Activated naive CD8-positive, alpha-beta T cell treated with anti-CD3 and anti-CD28 coated beads, Interleukin-2, amount 10 ng/mL, durations not matched to agents 7 days and 5 days (primary cell): ENCODE measurements at places on chromosomes 3 and 15. TPM values are rescaled to one million over a fixed set of nuclear protein-coding genes. Genes with fewer than 3 reads are reported as not detected.

- H3K36me3 ChIP-seq = no peaks in the 10 kb centered on the region
- no peaks in the 10 kb centered on the region for H3K4me1 ChIP-seq
- H3K27ac ChIP-seq = no peak overlapping the region
- no peak overlapping the region for H3K4me3 ChIP-seq
- peaks cover 4% of the 10 kb centered on the region for H3K27me3 ChIP-seq
These were observed 29.1 kb upstream of the LMCD1 start for GRCh38 chr3:8472549-8472948.

DNA sequence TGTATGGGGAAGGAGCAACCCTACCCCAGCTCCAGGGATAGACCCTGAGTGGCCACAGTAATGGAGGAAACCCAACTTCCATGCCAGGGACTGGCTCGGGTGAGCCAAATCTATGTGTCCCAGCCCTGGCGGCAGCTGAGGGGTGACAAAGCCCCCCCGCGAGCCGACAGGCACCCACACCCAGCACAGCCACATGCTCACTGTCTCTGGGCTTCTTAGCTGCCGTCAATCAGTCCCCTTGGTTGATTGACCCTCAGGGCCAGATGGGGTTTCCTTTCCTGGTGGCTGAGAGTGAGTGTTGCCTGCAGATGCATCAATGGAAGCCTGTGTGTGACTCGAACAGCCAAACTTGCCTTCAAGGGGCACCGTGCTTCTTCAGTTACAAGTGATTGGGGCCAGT lies 2.1 kb upstream of the OCA2 start:
- H3K4me1 ChIP-seq = peaks cover 22% of the 10 kb centered on the region
- H3K27ac ChIP-seq = no peak overlapping the region
- no peak for DNase-seq
- no peaks in the 10 kb centered on the region for H3K36me3 ChIP-seq
- H3K4me3 ChIP-seq = no peak overlapping the region

DNA sequence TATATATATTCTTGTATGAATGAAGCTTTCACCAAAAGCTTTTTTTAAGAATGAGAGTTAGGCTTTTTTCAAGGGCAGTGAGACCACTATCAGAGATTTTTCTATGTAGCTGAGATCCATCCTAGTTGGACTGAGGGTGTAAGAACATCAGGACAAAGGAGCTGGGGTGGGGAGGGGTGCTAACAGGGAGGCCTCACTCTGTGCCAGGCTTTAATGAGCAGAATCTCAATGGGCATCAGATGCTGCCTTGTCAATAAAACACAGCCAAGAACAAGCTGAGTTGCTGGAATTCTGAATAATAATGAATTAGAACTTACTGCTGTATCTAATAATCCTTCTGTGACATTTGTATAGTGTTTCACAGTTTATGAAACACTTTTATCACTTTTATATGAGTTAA lies 41.4 kb upstream of the USP3 start:
- no peak overlapping the region for H3K4me3 ChIP-seq
- no peak for DNase-seq
- no peaks in the 10 kb centered on the region for H3K36me3 ChIP-seq
- H3K27ac ChIP-seq = no peak overlapping the region

DNA sequence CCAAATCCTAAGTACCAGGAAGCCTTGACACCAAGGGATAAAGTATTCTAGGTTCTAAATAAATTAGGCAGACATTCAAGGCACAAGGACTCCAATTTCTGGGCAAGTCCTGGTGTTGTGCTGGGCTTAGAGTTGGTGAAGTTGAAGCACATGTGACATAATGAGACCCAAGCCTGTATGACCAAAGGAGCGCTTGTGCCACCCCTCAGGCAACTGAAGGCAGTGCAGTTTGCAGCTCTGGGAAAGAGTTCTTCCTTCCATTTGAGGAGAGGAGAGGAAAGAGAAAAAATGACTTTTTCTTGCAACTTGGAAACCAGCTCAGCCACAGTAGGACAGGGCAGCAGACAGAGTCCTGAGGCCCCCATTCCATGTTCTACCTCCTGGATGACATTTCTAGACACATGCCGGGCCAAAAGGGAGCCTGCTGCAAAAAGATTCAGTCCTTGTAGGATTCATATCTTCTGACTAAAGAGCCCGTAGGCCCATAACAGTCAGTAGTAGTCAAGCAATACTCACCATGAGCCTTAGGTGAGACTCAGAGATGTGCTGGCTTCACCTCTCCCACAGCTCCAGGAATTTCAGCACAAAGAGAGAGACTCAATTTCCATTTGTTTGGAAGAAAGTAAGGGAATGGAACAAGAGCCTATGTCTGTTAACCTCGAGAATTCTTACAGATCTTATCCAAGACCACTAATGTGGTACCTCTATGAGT lies 588.8 kb upstream of the BCHE start:
- DNase-seq = no peak
- H3K4me3 ChIP-seq = no peak overlapping the region
- no peaks in the 10 kb centered on the region for H3K36me3 ChIP-seq
- no peaks in the 10 kb centered on the region for H3K27me3 ChIP-seq
- H3K27ac ChIP-seq = no peak overlapping the region

Gene GASK1A
- not detected for total RNA-seq

- no peaks in the 10 kb centered on the region for H3K27me3 ChIP-seq
- no peaks in the 10 kb centered on the region for H3K4me1 ChIP-seq
- H3K27ac ChIP-seq = no peak overlapping the region
- peaks cover 17% of the 10 kb centered on the region for H3K36me3 ChIP-seq
- no peak overlapping the region for H3K4me3 ChIP-seq
These were observed 132.0 kb downstream of the EEFSEC start for GRCh38 chr3:128285042-128285966.
